Inflammatory macrophage treated with lipopolysaccharide for 1 hour (primary cell): ENCODE measurements at places on chromosomes 6 and 20.
A peak's percentile ranks its signal among the peaks of the same experiment; 100 is the strongest.

GRCh38 chr6:85273870-85274269 lies 176.0 kb upstream of the NT5E start:
- no peak for DNase-seq

DNA sequence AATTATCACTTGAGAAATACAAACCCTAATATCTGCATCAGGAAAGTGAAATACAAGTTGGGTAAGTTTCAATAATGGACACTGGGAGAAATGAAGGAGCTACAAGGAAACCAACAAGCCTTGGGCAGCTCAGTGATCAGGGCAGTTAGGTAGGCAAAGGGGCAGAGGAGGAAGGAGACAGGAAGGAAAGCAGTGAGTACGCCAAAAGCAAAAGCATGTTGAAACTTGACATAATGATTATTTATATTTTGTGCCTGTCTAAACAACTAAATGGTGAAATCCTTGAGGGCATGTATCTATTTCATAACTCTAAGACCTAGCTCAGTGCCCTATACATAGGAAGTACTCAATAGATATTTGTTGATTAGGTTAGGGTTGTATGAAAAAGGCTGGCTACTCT lies 23.3 kb downstream of the PXT1 start:
- DNase-seq = peak; percentile 18

DNA sequence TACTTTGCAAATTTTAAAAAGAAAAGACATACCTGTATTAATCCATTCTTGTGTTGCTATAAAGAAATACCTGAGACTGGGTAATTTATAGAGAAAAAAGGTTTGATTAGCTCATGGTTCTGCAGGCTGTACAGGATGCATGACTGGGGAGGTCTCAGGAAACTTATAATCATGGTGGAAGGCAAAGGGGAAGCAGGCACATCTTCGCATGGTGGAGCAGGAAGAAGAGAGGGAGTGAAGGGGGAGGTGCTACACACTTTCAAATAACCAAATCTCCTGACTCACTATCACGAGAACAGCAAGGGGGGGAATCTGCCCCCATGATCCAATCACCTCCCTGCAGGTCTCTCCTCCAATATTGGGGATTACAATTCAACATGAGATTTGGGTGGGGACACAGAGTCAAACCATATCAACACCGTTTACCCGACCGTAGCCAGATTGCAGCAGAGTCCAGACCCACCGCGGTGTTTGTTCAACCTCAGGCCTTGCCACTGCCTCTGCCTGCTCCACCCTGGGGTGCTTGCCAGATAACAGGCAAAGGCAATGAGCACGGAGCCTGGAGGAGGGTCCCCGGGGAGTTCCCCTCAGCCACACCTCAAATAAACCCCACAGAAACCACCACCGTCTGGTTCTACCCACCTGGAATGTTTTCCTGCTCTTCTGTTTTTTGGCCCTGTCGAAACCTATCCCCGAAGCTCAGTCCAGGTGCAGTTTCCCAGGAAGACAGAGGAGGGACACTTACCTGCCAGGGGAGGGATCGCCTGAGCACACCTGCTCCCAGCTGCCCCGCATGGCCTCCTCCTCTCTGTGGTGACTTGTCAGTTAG lies 142.2 kb upstream of the AFDN start:
- DNase-seq = no peak

DNA sequence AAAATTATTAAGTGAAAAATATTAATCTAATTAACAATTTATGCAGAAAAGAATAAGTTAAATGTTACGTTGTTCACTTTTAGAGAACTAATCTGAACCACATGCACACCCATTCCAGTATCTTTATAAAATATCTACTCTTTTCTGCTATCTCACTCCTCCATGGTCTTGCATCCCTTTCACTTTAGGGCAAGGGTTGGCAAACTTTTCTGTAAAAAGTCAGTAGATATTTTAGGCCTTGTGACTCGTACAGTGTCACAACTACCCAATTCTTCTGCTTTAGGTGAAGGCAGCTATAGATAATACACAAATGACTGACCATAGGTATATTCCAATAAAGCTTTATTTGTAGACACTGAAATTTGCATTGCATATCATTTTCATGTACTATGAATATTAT lies 39.7 kb upstream of the SUPT3H start:
- no peak for DNase-seq

- DNase-seq = no peak
Measured at GRCh38 chr20:35972462-35972861, 4.1 kb downstream of the CNBD2 start.

DNA sequence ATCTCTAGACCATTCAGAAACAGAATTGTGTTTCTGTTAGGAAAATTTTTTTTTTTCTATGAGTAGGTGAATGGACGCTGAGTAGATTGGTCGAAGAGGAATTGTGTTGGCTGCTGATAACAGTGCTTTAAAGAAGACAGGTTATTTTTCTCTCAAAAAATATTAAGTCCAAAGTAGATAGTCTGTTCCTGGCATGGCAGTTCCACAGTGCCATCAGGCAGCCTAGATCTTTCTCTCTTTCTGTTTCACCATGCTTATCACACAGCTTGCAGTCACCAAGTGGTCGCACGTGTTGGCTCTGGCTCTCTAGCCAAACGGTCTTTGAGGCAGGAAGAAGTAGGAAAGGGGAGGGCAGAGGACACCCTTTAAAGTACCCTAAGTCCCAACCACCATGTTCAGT lies 22.4 kb upstream of the SERINC3 start:
- no peak for DNase-seq

DNA sequence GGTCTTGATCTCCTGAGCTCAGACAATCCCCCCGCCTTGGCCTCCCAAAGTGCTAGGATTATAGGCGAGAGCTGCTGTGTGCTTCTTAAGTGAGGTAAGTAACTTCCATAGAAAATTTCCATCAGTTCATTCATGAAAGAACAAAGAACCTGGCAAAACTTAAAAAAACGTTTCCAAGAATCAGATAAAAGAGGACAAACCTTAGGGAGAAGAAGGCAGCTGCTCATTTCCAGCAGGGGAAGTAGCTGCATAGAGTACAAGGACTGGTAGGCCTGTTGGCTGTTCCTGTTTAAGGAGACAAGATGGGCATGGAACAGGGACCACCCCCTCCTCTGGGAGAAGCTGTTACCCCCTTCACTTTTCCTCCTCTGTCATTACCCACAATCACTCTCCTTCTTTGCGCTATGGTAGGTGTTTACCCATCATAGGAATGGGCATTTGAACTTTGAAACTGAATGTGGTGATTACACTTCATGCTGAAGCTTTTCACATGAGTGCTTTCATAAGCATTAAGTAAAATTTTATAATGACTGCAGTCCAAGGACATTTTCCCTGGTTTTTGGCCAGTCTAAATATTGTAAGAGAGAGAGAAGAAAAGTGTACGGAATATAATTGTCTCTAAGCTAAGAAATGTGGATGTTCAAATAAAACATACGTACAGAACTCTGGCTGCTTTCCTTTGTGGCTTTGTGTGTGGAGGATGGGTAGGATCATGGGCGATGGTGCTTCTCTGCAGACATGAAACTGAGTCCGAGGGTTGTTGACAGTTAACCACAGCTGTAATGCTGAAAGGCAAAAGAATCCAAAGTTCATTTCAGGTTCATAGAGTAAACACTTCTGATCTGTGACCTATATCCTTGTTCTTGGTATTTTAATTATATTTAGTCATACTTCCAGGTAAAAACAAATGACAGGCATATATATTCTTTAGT lies 56.4 kb downstream of the CCN2 start:
- DNase-seq = no peak

- peak; percentile 31 for DNase-seq
Measured at GRCh38 chr6:124961777-124962638, at the start of gene RNF217. Gene RNF217 (plus strand): TSS chr6:124962437. CDS start chr6:124962545, 108 bp downstream.

- DNase-seq = no peak
Measured at GRCh38 chr6:145055567-145055966, 679.8 kb downstream of the EPM2A start.

- no peak for DNase-seq
Measured at GRCh38 chr6:117521791-117522502, 39.5 kb downstream of the DCBLD1 start.

- peak; percentile 33 for DNase-seq
Measured at GRCh38 chr6:80638213-80639055, 532.0 kb downstream of the BCKDHB start.

- DNase-seq = no peak
Measured at GRCh38 chr6:166025149-166025898, 142.3 kb downstream of the TBXT start.

GRCh38 chr6:148358196-148358785 lies 15.7 kb downstream of the SASH1 start:
- peak; percentile 38 for DNase-seq
